Tibial nerve (tissue), 4 donors: ENCODE measurements at places on chromosomes 4 and X.

DNA sequence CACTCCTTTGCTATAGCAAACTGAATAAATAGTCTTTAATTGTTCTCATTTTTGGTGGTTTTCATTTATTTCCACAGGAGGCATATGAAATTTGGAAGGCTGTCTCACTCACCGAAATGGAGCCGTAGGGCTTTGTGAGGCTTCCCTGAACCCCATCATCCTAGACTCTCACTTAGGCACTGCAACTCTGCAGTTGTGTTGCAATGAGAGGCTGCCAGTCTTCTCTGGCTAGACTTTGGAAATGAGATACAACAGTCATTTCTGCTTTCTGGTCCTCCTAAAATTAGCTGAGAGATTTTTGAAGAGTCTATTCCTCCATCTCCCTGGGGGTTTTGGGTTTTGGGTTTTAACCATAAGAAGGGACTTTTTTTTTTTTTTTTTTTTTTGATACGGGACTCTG lies 146.5 kb downstream of the SH3BGRL start:
- DNase-seq, result no peak

DNA sequence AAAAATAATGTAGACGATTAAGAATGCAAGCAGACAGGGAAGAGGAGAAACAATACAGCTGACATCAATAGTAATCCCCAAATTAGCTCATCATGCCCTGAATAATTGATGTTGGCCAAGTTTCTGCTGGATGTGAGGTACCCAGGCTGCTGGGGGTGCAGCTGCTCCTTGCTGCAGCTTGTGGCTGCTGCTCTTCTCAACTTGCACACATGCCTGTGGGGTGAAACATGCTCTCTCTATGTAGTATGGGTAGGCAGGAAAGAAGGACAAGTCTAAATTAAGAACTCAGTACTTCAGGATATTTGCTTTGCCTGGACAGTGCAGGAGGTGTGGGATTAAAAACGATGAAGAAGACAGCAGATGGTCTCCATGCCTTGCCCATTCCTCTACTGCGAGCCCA lies 16.7 kb downstream of the EDA2R start:
- no peak for DNase-seq

GRCh38 chrX:14930663-14931062 lies 57.4 kb downstream of the MOSPD2 start:
- DNase-seq, result no peak

DNA sequence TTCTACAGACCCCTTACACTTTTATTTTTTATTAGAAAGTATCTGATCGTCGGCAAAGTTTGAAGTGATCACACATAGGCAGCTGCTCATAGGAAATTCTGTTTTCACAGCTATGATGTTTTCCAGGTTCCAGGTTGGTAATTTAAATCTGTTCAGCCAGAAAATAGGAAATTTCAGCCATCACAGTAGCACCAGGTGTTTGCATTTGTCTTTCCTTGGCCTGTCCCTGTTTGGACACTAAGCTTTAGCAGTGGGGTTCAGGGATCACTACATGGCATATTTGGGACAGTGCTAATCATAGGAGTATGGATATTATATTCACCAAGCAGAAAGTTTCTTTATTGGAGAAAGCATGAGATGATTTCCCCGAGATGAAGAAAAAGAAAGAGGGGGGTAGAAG lies 92.9 kb downstream of the ANK2 start:
- no peak for DNase-seq

- DNase-seq, result no peak
Measured at GRCh38 chrX:78658845-78659744, at the start of gene RTL3. Gene RTL3 (minus strand): TSS chrX:78659328. CDS start chrX:78658420, 908 bp downstream.

DNA sequence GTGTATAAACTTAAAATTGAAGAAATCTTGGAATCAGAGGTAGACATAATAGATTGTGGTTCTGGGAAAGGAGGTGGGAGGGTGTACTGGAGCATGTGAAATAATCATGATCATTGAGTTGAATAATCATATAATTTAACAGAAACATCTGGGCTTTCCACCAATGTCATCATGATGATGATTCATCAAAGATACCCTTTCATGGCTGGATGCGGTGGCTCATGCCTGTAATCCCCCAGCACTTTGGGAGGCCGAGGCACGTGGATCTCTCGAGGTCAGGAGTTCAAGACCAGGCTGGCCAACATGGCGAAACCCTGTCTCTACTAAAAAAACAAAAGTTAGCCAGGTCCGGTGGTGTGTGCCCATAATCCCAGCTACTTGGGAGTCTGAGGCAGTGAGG lies 6.7 kb upstream of the RUFY3 start:
- no peak for DNase-seq

DNA sequence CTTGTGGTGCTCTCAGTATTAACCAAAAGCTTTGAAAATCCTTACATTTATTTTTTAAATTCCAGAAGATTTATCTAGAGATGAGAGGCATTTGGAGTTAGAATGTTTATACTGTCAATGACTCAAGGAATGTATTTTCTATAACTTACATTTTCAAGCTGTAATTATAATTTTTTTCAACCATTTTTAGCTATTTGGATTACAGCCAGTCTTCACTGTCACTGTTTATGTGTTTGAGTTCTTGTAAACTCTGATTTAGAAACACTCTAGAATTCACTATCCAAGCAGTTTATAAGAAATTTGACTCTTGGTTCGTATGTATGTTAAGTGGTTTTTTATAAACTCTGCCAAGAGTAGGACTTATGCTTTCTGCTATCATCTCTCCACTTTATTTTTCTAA lies 36.7 kb upstream of the GUCY1A1 start:
- no peak for DNase-seq

- no peak for DNase-seq
Measured at GRCh38 chr4:37338972-37339371, 94.4 kb downstream of the NWD2 start.

DNA sequence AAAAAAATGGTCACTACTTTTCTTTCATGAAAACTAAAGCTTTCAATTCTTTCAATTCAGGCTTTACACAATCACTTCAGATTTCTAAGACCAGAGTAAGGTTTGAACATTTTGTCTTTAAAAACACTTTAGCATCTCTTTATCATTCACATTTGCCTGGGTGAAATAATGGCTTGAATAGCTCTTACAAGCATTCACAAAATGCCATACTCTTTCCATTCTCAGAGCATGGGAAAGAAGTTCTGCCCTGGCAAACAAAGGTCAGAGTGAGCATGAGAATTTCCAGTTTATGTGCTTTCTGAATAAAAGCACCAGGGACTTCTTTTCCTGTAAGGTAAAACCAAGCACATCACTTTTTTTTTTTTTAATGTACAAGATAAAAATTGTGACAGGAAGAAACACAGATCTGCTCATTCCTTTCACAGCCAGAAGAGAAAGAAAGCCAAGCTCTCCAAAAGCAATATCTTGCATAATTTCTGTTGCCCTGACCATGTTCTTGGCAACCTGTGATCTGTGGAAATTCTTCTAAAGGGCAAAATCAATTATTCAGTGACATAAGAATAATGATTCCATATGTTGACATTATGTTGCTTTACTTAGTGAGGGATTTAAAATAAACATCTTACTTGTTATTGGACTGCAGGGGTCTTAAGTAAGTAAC lies 64.8 kb downstream of the CD40LG start:
- DNase-seq, result no peak

DNA sequence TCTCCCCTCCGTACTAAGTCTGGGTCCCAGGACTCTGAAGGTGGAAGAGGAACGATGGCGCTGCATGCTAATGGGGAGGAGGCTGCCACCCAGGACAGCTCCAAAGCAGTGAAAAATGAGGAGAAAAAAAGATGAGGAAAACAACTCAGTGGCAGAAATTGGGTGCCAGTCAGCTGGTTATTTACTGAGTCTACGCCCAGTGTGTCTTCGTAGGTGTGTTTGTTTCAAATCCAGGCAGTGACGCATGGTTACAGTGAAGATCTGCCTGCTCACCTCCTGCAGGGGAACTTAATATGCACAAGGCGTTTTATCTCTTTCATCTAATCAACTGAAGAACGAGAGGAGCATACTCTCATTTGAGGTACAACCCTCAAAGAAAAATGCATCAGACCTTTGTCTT lies 70.9 kb upstream of the FBXW7 start:
- DNase-seq, result no peak

DNA sequence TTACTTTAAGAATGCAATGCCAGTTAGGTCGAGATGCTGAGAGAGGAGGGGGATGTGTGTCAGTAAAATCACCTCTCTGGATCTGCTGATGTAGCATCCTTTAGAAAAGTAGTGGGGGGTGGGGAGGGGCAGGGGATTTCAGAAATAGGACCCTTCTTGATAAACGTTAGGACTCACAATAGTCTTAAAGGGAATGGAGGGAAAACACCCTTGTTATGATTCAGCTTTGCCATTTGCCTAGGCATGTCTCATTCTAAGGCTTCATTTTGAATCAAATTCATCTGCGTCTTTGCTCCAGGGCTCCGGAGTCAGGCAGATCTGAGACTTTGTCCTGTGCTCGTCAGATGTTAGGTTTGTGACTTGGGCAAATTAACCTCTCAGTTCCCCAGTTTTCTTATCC lies 879 bp downstream of the SH2D1A start:
- DNase-seq, result no peak

DNA sequence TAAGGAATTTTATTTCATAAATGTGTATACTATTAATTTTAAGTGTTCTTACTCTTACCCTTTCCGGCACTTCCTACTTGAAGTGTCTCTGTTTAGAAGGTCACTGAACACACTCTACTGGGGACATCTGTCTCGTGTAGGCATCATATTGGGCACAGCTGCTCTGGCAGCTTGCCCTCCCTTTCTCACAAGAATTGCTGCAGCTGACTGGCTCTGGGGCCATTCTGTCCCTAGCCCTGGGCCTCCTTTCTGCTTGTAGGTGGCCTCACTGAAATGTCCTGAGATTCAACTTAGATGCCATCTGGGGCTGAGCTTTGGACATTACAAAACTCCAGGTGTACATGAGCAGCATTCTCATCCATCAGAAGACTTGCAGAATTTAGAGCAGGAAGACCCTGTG lies 49.6 kb downstream of the SMAD1 start:
- no peak for DNase-seq

GRCh38 chr4:113483131-113483530 lies 278.4 kb downstream of the CAMK2D start:
- no peak for DNase-seq

- no peak for DNase-seq
Measured at GRCh38 chr4:41981456-41981855, at the start of gene DCAF4L1. Gene DCAF4L1 (plus strand): TSS chr4:41981756. CDS start chr4:41981793, 37 bp downstream.

DNA sequence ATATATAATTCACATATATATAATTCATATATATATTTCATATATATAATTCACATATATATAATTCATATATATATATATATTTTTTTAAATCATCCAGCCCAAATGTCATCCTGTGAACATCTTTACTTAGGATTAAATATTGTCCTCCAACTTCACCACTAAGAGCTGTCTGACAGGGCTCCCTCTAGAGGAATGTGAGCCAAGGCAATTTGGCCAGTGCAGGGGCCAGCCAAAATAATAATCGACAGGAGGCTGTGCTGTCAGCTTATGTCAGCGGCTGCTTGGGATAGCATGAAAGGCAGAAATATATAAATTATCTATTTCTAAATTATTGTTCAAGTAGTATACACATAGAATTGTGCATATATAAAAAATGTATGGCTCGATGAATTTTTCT lies 29.5 kb downstream of the EGFL6 start:
- no peak for DNase-seq

- DNase-seq, result no peak
Measured at GRCh38 chrX:32472364-32472763, 739.0 kb downstream of the DMD start.

DNA sequence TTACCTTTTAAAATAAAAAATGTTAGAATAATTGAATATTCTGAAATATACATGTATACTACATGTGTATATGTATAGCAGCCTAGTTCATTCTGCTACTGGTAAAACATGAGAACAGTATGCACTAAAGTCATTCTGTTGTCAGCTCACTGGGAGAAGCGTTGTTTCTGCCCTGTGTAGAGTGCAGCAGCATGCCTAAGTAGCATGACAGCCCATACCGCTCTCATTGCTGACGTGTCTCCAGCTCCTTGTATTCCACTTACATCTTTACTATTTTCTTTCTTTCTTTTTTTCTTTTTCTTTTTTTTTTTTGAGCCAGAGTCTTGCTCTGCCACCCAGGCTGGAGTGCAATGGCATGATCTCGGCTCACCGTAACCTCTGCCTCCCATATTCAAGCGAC lies 90.7 kb downstream of the KLHL8 start:
- no peak for DNase-seq

- no peak for DNase-seq
Measured at GRCh38 chr4:17347445-17347844, 164.4 kb downstream of the QDPR start.

GRCh38 chrX:41870719-41871151 lies 52.6 kb downstream of the CASK start:
- no peak for DNase-seq
